ENCODE measurements at places on chromosomes 2 and 18. TPM values are rescaled to one million over a fixed set of nuclear protein-coding genes. Genes with fewer than 3 reads are reported as not detected.

Gene TXNDC2
- 0.36 TPM for total RNA-seq

Gene TRIM54
- not detected for total RNA-seq

Gene ALPG
- total RNA-seq: not detected

Gene GAL3ST2
- 0.36 TPM for total RNA-seq

Measured in osteoblast (primary cell).